Effector CD4-positive, alpha-beta T cell (primary cell): ENCODE measurements at places on chromosomes 13 and 19.
A peak's percentile ranks its signal among the peaks of the same experiment; 100 is the strongest.

- DNase-seq: no peak
These were observed 1422.4 kb upstream of the MIR17HG start for GRCh38 chr13:89925107-89925506.

DNA sequence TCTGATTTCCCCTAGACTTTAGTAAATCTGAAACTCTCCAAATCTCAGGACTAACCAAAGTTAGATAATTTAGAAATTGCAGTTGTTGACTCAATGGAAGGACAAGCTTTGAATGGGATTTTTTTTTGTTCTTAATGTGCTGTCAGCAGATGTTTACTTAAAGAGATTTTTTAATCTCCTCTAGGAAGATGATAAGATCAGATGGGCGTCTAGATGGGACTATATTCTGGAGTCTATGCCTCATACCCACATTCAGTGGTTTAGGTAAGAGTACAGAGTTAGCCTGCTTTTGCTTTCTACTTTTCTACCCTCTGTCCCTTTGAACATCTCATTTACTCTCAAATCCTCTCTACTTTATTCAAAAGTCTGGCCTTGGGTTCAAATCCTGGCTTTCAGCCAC is 39.3 kb downstream of the TM9SF2 start:
- DNase-seq: no peak

- DNase-seq: no peak
These were observed 55.1 kb downstream of the KLF2 start for GRCh38 chr19:16379521-16380313.

DNA sequence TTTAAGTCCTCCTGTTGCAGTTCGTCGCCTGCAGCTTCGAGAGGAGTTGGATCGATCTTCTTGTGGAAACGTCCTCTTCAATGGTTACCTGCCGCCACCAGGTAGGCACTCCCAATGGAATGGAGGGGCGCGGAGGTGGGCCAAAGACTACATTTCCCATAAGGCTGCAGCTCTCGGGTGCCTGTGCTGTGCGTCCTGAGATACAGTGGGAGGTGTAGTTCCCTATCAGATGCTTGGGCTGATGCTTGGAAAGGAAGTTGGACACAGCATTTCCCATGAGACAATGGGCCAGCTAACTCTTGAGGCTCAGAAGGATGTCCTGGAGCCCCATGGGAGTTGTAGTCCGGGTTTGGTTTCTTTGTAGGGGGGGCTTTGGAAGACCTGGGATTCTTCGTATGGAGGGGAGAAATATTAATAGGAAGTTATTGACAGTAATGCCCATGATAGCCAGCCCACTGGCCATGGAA is 1.8 kb downstream of the SHKBP1 start:
- DNase-seq: no peak

GRCh38 chr13:27374126-27374613 is 50.2 kb upstream of the GTF3A start:
- DNase-seq: no peak

GRCh38 chr13:60957816-60958215 is 457.8 kb downstream of the PCDH20 start:
- no peak for DNase-seq

DNA sequence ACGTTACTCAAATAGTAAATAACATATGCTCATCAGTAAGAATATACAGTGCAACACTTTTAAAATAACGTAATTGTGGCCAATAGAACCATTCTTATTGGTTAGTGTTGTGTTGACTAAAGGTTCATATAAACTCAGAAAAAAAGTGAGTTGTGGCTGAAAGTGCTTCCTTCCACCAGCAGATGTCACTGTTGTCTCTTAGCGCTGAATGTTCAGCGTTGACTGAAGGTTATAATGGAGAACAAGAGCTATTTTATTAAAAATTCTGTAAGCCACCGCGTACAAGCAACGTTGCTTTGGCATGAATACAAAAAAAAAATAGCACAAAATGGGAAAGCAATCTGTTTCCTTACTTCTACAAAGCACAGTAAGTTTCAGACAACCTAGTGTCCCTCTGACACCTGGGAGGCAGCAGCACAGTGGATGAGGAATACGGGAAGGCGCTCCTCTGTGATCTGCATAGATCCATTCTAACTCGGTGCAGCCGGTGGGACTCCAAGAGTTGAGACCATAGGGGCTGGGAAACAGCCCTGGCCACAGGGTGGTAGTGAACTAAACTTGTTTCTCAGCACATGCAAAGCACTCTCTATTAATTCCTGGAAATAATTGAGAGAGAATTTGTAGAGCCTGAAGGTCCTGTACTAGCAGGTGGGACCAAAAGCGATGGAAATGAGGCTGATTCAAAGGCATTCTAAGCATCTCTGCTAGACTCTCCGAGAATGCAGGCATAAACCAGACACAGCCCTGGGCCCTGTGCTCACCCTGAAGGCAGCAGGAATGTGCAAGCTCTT is 23.9 kb upstream of the OXGR1 start:
- DNase-seq: peak; percentile 12

- no peak for DNase-seq
These were observed 19.3 kb upstream of the DPP9 start for GRCh38 chr19:4742723-4743646.

GRCh38 chr13:80604098-80604497 is 263.2 kb upstream of the SPRY2 start:
- no peak for DNase-seq

- DNase-seq: peak; percentile 67
These were observed 10.1 kb upstream of the SLC25A42 start for GRCh38 chr19:19053508-19054314.

- no peak for DNase-seq
These were observed 306.3 kb downstream of the DNAJC15 start for GRCh38 chr13:43329702-43330101.

DNA sequence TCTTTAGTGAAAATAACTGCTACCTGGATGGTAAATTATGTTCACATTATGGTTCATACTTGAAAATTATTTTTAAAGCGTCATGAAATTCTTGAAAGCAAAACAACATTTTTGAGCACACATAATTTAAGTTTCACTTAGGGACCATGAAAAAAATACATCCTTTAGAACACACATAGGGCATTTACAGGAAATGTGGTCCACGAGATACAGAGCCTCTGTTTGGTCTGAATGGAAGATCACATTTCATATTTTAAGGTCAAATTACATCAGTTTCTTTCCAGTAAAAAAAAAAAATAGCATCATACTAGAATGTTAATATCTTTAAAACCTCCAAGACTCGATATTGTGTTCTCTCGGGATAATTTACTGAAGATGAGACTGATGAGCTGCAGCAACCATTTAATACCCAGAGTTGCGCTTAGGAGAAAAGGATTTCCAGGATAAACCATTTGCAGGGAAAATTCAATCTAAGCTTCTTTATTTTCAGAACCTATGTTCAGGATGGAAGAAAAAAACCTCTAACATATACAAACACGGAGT is 720.7 kb downstream of the DIAPH3 start:
- no peak for DNase-seq

DNA sequence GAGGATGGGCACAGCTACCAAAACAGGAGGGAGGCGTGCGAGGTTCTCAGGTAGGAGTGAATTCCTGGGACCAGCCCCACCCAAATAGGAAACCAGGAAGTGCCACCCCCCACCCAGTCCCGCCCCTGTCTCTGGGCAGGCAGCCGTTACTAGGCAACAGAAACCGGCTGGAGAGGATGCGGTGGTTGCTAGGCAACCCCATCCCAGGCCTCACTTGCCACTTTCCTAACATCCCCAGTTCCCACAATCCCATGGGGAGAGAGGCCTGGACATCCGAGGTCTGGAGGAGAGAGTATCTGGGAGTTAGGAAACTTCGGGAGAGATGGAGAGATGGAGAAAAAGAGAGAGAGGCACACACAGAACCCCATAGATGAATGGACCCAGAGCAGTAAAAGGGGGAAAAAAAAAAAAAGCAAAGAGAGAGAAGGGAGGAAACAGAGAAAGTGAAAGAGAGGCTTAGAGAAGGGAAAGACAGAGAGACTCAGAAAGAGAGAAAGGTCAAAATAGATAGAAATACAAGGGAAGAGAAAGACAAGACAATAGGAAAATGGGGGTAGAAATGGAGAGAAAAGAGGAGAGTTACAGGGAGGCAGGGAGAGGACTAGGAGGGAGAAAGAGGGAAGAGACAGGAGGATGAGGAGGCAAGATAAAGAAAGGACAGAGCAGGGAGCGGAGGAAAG is 3.8 kb downstream of the GRIK5 start:
- DNase-seq: no peak
